Thoracic aorta (tissue), 2 donors: ENCODE measurements at places on chromosomes 16 and 17. TPM values are rescaled to one million over a fixed set of nuclear protein-coding genes. Genes with fewer than 3 reads are reported as not detected.

The ZNF423 gene
- total RNA-seq: 16.2 TPM

The NAGPA gene
- 35.3 TPM for total RNA-seq

DNA sequence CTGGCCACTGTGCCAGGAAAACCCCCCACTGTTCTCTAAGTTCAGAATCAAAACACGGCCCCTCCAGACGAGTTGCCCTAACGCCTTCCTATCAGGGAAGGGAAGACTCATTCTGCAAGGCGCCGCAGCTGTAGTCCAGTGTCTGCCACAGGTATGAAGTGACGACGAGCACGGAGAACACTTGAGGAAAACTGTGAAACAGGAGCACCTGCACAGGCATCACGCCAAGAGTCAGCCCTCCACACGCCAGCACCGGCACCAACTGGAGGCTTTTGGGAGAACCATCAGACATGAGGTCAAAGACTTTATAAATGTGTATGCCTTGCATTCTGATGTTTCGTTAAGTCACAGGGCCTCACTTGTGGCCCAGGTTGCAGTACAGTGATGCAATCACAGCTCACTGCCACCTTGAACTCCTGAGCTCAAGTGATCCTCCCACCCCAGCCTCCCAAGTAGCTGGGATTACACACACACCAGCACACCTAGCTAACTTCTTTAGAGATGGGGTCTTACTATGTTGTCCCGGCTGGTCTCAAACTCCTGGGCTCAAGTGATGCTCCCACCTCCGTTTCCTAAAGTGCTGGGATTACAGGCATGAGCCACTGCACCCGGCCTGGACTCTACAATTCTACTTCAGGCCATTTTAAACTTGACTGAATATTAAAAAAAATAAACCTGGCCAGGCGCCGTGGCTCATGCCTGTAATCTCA lies 22.9 kb downstream of the KLHDC4 start:
- DNase-seq: no peak

GRCh38 chr16:50928065-50928464 lies 186.2 kb downstream of the CYLD start:
- DNase-seq: no peak

DNA sequence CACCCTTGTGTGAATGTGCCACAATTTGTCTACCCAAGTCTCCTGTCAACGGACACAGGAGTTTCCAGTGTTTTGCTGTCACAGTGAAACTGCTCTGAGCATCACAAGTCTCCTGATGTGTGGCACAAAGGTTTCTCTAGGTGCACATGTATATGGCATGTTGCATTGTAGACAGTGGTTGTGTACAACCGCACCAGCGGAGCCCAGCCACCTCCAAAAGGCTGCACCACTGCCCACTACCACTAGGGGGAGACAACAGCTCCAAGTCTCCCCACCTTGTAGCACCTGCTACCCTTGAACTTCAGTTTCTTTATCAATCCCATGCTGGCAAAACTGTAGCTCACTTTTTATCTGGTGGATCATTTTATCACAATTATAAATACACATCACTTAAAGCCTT lies 95.5 kb upstream of the ZNF469 start:
- no peak for DNase-seq

GRCh38 chr16:27355610-27356009 lies 41.8 kb downstream of the IL4R start:
- DNase-seq: no peak

The KLHL36 gene
- 79.7 TPM for total RNA-seq

GRCh38 chr17:45861165-45861564 lies 16.5 kb downstream of the SPPL2C start:
- DNase-seq: no peak

The KLHL11 gene
- total RNA-seq: 22.6 TPM

- no peak for DNase-seq
Observed at GRCh38 chr17:34151102-34151501, 104.0 kb upstream of the CCL2 start.

DNA sequence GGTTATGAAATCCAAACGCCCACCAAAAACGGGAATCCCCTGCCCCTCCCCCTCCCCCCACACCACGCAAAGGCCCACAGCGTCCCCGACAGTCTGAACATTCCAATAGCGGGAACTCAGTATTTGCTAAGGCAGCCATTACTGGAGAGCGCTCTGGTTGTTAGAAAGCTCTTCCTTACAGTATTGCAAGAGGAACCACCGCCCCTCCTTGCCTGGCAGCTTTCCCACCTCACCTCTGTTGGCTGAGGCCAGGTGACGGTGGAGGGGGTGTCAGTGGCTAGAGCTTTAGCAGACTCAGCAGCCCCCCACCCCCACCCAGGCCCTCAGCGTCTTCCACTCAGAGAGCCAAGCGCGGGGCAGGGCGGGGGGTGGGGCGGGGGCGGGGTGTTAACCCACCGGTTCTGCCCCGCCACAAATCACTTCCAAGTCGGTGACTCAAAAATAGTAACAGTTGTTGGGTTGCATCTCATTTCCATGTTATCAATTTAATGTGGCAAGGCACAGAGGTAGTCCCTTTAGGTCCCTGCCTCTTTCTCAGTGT lies 2.2 kb upstream of the PLEKHH3 start:
- DNase-seq: no peak

DNA sequence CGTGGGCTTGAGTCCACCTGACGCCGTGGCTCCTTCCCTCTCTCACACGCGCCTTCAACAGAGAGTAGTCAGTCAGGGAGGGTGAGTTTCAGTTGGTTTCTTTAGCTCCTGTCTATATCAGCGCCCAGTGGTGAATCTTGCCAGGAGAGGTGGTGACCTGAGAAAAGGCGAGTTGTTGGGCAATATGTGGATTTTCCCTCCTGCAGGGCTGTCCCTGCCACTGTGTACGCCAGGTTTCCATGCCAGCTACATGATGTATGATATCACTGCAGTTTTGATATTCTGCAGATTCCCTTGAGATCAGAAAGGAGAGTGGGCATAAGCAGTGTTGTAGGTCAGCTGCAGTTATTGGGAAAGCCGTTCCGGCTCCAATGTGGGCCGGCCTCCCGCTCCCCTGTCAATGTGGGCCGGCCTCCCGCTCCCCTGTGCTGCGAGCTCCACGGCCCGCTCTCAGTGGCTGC lies 31.4 kb downstream of the BANP start:
- DNase-seq: no peak

DNA sequence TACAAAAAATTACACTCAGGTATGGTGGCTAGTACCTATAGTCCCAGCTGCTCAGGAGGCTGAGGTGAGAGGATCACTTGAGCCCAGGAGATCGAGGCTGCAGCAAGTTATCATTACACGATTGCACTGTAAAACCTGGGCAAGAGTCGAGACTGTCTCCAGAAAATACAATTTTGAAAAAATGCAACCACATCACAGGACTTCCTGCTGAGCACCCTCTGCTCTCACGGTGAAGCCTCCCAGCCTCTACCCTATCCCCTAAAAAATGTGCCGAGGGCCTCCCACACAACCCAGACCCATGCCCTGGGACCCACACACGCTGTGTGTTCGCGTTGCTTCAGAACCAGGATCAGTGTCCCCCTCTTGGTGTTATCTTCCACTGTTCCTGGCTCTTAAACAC lies 236.1 kb downstream of the CPPED1 start:
- no peak for DNase-seq

DNA sequence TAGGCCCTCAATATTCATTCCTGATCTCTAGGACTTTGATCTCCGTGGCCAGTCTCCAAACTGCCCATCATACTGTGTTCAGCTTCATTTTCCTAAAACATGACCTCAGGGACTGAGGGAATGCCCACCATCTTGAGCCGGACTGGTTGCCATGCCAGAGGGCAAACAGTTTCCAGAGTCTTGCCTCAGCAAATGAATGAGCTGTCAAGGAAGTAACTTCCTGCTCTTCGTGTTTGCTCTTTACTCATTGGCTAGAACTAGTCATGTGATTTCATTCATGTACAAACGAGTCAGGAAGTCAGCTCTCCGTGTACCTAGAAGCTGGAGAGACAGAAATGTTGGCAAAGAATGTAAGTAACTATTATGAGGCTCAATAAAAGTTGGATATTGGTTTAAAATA lies 50.2 kb downstream of the ANKFN1 start:
- no peak for DNase-seq

The TMC7 gene
- total RNA-seq: 0.81 TPM

The ABCA6 gene
- 43.3 TPM for total RNA-seq

The CHAD gene
- not detected for total RNA-seq

The MRM3 gene
- total RNA-seq: 5.7 TPM

The NLRC3 gene
- total RNA-seq: 3.7 TPM
